ENCODE measurements at places on chromosomes 6 and 20. TPM values are rescaled to one million over a fixed set of nuclear protein-coding genes. Genes with fewer than 3 reads are reported as not detected.
A peak's percentile ranks its signal among the peaks of the same experiment; 100 is the strongest.

DNA sequence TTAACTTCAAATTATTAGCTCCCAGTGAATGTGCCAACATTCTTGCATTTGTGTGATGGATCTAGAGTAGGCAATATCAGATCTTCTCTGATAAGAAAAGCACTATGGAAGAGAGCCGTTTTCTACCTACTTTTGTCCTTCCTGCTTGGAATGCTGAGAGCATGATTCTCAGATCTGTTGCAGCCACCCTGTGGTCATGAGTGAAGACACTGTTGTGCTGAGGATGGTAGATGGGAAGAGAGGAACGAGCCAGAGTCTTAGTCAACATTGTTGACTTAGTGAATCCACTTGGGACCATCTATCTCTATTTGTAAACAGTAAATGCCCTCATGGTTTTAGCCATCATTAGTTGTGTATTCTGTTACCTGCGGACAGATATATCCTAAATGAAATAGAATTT lies 202.6 kb downstream of the CD109 start:
- no peak for DNase-seq

DNA sequence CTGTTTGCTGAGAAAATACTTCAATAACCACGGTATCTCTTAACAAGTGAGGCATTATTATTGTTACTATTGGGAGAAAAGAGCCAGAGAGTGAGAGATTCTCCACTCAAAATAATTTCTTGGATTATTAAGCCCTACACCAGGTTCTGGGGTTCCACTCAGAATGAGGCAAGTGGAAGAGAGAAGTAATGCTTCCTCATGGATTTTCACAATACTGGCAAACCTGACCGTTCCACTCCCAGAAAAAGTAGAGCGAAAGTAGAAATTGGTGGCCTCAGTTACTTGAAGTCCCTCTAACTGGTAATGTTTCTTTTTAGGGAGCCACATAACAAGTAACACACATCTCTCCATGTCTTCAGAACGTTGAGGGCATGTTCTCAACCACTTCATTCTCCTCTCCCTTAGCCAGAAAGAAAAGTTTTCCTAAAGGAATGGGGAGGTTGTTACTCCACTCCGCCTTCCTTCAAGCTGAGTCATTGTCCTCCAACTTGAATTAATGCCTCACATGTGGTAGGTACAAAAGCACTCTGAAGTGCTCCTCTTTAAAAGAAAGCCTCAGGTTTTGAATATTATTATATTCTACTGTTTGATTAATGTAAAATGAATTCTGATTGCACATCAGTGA lies 1.9 kb downstream of the BAG2 start:
- peak; percentile 17 for DNase-seq

LYRM4 gene
- total RNA-seq: 8.3 TPM

DNA sequence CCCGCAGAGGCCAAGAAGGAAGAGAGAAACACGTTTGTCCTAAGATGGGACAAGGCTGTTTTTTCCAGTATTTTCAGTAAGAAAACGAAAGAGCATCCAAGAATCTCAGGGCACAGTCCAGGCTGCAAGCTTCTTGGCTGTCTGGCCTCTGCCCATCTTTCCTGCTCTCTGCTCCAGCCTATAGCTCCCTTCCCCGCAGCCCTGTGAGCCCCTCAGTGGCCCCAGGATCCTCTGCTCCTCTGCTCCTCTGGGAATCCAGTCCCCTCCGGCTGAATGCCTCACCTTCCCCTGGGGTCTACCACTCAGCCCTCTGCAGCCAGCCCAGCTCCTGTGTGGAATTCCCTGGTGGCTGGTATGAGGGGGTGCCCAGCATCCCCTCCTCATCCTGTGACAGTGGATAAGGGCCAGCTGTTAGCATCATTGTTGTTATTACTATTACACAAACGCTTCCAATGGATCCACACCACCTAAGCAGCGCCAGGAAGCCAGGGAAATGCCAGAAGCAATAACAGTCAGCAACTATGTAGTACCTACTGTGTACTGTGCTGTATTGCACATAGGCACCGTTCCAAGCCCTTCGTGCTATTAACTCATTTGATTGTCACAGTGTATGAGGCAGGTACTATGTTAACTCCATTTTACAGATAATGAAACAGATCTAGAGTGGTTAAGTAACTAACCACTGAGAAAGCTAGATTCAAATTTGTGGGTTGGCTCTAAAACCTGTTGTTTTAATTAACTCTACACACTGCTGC lies 60.3 kb upstream of the PTPN1 start:
- DNase-seq: no peak

- DNase-seq: peak; percentile 64
Measured at GRCh38 chr6:139250296-139251044, 41.3 kb downstream of the TXLNB start.

- DNase-seq: no peak
Measured at GRCh38 chr6:106788761-106789160, 159.4 kb downstream of the QRSL1 start.

GRCh38 chr6:131840441-131840840 lies 32.6 kb downstream of the ENPP1 start:
- DNase-seq: peak; percentile 82
